ENCODE measurements at places on chromosomes 12 and 14. TPM values are rescaled to one million over a fixed set of nuclear protein-coding genes. Genes with fewer than 3 reads are reported as not detected.
A peak's percentile ranks its signal among the peaks of the same experiment; 100 is the strongest.

CMKLR1 gene
- 0.45 TPM for total RNA-seq

BHLHE41 gene
- 0.29 TPM for total RNA-seq

PMCH gene
- total RNA-seq = not detected

DDX11 gene
- 29.8 TPM for total RNA-seq

CTSG gene
- 7.5 TPM for total RNA-seq

DCAF4 gene
- total RNA-seq = 96.5 TPM

GRIN2B gene
- not detected for total RNA-seq

FGF23 gene
- not detected for total RNA-seq

DIABLO gene
- total RNA-seq = 51.3 TPM

DEGS2 gene
- 36.2 TPM for total RNA-seq

PTGES3 gene
- 43.3 TPM for total RNA-seq

CLEC12A gene
- 0.43 TPM for total RNA-seq

PTPRQ gene
- 0.92 TPM for total RNA-seq

ISM2 gene
- total RNA-seq = not detected

OTX2 gene
- total RNA-seq = not detected

ZC2HC1C gene
- 0.37 TPM for total RNA-seq

GRCh38 chr14:37037636-37038387 is 134.6 kb downstream of the SLC25A21 start:
- DNase-seq = no peak

GRCh38 chr14:68188174-68188573 is 368.6 kb downstream of the RAD51B start:
- DNase-seq = no peak

DNA sequence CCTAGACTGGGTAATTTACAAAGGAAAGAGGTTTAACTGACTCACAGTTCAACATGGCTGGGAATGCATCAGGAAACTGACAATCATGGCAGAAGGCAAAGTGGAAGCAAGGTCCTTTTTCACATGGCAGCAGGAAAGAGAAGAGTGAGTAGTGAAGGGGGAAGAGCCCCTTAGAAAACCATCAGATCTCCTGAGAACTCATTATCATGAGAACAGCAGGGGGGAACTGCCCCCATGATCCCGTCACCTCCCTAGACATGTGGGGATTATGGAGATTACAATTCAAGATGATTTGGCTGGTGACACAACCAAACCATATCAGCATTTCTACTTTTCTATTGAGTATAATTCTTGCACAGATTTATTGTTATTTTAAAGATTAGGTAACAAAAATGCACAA is 822.1 kb upstream of the FLRT2 start:
- no peak for DNase-seq

DNA sequence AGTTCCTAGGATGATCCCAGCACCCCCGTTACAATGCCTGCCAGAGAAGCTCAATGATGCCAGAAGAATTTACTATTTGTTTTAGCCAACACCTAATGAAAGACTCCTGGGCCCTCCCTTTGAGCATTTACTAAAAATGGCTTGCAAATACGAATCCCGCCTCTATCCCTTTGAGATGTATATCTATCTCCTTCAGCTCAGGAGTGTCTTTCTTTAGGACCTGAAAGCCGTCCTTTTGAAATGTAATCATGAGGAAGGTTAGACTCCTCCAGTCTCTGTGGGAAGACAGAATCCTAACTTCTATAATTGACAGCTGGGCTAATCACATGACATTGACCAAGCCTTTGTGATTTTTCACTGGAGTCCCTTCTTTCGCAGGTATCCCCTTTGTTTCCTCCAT is 19.2 kb upstream of the DYNC1H1 start:
- DNase-seq = no peak

DNA sequence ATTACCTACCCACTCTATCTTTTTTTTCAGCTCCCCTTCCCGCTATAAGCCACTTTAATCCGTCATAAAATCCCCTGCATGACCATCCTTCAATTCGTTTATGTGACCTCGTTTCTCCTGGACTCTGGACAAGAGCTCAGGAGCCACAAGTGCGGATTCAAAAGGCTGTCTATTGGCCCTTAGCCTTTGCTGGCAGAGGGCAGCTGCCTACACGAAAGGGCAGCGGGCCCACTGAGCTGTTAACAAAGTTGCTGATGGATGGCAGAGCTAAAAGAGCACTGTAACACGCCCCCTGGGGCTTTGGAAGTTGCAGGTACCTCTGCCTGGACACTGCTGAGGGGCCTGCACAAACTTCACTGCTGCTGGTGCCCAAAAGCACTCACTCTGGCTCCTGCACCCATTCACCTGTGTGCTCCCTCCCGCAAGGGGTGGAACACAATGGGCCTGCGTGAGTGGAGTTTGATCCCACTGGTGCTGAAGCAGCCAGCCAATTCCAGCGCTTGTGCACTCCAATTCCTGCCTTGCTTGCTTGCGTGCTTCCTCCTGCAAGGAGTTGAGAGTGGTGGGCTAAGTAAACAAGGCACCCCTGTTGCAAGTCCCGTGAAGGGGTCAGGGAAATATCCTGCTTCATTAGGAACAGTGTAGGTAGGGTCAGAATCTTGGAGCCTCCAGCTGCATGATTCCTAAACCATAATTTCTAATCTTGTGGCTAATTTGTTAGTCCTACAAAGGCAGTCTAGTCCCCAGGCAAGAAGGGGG is 10.6 kb upstream of the DRAM1 start:
- no peak for DNase-seq

- DNase-seq = no peak
These were observed 140.8 kb downstream of the DAD1 start for GRCh38 chr14:22448035-22448904.

GRCh38 chr12:80648881-80649280 is 58.6 kb upstream of the MYF6 start:
- DNase-seq = no peak

GRCh38 chr12:21780786-21781185 is 6.3 kb upstream of the KCNJ8 start:
- DNase-seq = no peak

DNA sequence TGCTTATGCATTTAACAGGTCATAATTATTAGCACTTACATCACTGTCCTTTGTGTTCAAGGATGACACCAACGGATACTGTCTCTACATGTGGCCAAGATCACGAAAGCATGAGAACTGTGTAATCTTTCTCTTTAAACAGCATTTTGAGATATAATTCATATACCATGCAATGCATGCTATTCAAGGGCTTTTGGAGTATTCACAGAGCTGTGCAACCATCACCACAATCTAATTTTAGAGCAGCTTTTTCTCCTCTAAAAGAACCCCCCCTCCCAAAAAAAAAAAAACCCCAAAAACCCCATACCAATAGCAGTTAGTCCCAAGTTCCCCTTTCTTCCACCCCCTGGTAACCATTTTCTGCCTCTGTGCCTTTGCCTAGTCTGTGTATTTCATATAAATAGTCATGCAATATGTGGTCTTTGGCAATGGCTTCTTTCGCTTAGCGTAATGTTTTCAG is 60.6 kb downstream of the SPRING1 start:
- no peak for DNase-seq

- no peak for DNase-seq
These were observed 556.6 kb downstream of the TRHDE start for GRCh38 chr12:72828662-72829324.

GRCh38 chr12:23349564-23349963 is 599.9 kb downstream of the SOX5 start:
- no peak for DNase-seq

- DNase-seq = no peak
These were observed 67.1 kb upstream of the KIF21A start for GRCh38 chr12:39510001-39510400.

- DNase-seq = no peak
These were observed 110.7 kb downstream of the NAV3 start for GRCh38 chr12:77941401-77941800.

GRCh38 chr12:105864901-105865300 is 273.9 kb downstream of the NUAK1 start:
- DNase-seq = no peak

GRCh38 chr12:5898874-5899273 is 46.2 kb downstream of the ANO2 start:
- no peak for DNase-seq

DNA sequence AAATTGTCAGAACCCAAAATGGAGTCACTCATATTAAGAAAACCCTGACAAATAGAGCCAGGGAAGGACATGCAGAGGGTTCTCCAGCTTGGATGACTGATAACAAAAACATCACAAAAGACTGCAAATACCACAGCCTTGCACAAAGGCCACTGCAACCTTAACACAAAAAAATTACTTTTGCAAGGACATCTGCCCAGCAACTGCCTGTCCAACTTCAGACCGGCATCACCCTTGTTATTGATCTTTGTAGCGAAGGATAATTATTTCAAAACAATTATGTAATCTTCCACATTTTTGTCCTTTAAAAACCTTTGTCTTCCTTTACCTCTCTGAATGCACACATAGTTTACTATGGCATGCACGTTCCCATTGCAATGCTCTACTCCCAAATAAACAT is 100.6 kb upstream of the TBX3 start:
- DNase-seq = no peak

- DNase-seq = no peak
These were observed 409.3 kb downstream of the PRKD1 start for GRCh38 chr14:29518335-29518734.

DNA sequence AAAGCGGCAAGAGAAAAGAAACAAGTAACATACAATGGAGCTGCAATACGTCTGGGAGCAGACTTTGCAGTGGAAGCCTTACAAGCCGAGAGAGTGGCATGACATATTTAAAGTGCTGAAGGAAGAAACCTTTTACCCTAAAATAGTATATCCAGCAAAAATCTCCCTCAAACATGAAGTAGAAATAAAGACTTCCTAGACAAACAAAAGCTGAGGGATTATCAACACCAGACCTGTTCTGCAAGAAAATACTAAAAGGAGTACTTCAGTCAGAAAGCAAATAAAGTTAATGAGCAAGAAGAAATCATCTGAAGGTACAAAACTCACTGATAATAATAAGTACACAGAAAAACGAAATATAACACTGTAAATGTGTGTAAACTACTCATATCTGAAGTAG is 77.5 kb upstream of the ABCD2 start:
- peak; percentile 13 for DNase-seq

DNA sequence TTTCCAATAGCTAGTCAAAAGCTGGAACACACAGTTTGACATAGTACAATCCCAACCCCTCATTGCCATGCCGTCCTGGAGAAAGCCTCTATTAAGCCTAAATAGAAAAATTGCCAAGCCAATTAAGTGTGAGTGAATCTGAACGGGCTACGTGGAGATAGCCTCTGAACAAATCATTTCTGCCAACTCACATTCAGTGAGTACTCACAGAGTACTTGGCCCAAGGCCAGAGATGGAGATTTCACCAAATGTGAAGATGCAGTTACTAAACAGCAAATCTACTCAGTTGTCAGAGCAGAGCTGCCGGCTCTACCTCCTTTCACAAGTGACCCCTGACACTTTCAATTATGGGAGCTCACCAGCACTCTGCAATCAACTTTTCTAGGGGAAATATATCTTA is 350.0 kb downstream of the GALC start:
- peak; percentile 65 for DNase-seq

GRCh38 chr14:29144621-29145020 is 378.0 kb downstream of the FOXG1 start:
- peak; percentile 43 for DNase-seq

GRCh38 chr14:47874350-47874749 is 198.9 kb upstream of the MDGA2 start:
- no peak for DNase-seq

DNA sequence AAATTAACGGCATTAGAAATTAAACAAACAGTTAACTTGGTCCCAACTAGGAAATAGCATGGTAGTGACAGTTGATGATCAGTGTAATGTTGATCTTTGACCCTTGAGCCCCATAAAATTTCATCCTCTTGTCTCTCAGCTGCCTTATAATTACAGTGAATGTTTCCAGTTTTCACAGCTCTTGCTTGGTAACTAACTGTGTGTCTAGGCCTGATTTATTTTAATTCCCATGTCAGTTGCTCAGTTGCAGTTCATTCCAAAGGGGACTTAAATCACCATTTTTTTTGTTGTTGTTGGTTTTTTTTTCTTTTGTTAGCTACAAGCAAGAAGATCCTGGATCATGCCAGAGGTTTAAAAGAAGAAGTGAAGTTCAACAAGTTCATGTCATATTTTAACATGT is 1883.7 kb upstream of the FLRT2 start:
- no peak for DNase-seq

DNA sequence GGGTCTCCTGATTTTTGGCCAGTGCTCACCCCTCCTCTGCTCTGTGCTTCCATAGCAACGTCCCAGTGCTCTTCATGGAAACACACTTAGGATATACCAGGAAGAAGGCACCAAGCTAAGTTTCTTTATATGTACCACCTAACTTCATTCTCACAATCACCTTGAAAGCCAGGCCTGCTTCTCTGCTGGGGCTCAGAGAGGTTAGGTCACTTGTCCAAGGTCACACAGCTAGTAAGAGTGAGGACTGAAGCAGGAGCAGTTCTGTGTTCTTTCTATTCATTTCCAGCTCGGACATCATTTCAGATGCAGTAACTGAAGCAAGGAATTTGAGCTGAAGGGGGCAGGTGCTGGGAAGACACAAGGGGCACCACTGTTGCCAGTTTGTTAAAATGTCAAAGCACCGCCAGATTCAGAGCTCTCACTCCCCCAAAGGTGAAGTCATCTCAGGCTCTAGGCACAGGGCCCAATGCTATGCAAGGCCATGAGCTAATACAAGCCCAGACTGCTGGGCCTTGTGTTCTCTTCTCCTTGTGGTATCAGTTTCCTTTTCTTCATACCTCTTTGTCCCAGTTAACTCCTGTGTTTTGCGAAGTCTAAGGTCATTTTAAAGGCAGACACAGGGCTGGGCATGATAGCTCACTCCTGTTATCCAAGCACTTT is 19.7 kb upstream of the YY1 start:
- DNase-seq = no peak

DNA sequence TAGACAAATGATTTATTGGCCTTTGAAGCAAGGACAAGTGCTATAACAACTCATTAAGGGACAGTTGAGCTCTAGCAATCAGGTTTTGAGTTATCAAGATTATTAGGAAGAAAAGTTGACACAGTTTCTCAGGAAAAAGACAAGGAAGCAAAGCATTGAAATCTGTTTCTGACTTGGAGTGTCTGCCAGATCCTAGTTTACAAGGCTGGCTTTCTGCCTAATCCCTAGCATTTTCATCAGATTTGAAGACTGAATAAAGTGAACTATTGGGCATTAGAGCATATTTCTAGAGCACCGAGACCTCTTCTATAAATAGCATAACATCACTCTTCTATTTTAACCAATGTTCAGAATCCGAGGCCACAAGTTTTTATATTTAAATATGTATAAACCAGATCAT is 7.0 kb downstream of the SYT1 start:
- no peak for DNase-seq

Measured in stomach (tissue), 19 donors.